ELF-1 (cell line): ENCODE measurements at places on chromosomes 13 and 19.
A peak's percentile ranks its signal among the peaks of the same experiment; 100 is the strongest.

- DNase-seq, result no peak
Observed at GRCh38 chr19:45234089-45234869, 10.9 kb downstream of the EXOC3L2 start.

- DNase-seq, result peak; percentile 62
Observed at GRCh38 chr19:4524808-4525562, 6.7 kb upstream of the PLIN4 start.

- peak; percentile 77 for DNase-seq
Observed at GRCh38 chr19:31352296-31352781, 3.1 kb upstream of the TSHZ3 start.

DNA sequence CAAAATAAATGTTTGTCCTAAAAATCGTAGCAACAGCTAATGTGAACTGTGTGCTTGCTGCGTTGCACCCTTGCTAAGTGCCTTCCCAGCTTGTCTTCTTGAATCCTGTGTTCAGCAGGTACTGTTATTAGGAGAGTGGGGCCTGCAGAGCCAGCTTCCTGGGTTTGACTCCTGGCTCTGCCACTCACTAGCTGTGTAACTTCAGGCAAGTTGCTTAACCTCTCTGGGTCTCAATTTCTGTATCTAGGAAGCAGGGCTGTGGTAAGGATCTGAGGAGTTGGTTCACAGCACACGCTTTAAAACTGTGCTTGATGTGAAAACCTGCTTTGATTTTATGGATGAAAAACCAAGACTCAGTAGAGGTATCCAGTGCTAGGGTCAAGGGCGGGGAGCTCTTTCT, 10.0 kb downstream of the NFIX start:
- no peak for DNase-seq

- peak; percentile 75 for DNase-seq
Observed at GRCh38 chr13:106349080-106349931, 186.2 kb downstream of the EFNB2 start.

- no peak for DNase-seq
Observed at GRCh38 chr13:38941353-38941945, 49.2 kb downstream of the STOML3 start.

DNA sequence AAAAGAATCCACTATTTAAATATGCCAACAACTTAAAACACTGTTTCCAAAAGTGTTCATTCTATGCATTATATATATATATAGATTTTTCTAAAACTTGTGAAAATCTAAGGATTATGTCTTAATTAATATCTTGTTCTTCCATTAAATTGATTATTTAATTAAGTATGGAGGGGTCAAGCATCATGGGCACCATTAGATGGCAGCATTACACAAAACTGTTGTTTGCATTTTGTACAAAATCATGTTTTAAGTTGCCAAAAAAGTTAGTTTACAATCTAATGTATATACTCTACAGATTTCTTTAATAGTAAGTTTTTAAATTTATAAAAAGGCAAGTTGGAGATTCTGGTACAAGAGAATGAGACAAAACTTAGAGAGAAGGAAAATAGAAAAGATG, 213.2 kb upstream of the EDNRB start:
- DNase-seq, result no peak

DNA sequence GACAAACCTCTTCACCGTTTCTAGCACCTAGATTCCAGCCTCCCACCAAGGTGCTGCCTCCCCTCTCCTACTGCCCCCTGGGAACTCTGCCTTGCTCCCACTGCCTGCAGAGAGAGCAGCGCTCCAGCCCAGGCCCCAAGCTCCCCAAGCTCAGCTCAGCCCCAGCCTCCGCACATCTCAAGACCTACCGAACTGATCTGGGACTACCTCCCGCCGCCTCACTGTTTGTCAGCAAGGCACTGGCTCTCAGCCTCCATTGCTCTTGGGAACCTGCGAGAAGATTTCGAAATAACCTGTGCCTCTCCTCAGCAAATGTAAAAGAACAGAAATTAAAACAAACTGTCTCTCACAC, 92.4 kb upstream of the GPR183 start:
- DNase-seq, result no peak

GRCh38 chr13:106680796-106681472, 113.0 kb upstream of the ARGLU1 start:
- DNase-seq, result peak; percentile 87

DNA sequence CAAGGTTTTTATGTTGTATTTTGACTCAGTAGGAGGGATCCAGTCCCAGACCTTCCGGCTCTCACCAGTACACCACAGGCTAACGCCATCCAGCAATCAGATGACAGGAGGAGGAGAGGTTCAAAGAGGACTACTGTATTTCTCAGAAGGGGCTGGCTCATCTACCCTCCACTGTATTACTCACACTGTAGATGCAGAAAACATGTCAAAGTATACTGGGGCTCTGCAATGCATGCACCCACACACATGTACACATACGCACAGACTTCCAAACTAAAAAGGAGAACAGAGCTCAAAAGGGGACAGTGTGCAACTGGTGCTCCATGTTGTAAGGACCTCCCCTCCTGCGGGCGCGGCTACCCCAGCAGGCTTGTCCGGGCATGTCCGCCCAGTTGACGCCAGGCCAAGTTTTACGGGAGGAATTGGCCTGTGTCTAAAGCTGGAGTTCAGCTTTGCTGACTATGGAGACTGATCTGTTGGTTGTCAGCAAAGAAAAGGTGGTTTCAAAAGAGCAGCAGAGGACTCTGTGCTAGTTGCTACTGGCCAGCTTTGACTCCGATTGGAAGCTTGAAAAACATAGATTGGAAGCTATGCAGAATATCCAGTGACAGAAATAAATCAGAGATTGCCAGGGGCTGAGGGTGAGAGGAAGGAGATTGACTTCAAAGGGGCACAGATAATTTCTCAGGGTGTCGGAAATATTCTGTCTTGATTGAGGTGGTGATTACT, 314.2 kb downstream of the DLEU7 start:
- peak; percentile 49 for DNase-seq

GRCh38 chr13:25232937-25233515, 54.3 kb downstream of the MTMR6 start:
- DNase-seq, result no peak

DNA sequence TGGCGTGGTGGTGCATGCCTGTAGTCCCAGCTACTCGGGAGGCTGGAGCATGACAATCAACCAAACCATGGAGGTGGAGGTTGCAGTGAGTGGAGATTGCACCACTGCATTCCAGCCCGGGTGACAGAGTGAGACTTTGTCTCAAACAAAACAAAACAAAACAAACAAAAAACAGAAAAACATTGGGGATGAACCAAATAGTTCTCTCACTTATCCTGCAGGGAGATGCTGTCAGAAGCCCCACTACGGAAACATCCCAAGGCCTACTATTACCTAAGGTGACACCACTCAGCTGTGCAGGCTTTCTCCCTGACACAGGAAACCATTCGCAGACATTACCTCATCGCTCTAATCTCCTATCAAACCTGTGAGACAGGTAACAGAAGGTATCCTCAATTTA, 113.5 kb downstream of the FOXO1 start:
- DNase-seq, result no peak

GRCh38 chr13:45433381-45433790, 15.2 kb upstream of the SLC25A30 start:
- no peak for DNase-seq

GRCh38 chr19:1922803-1923202, 17.6 kb downstream of the ADAT3 start:
- no peak for DNase-seq
